Tibial nerve (tissue), 4 donors: ENCODE measurements at places on chromosomes 11 and 22. TPM values are rescaled to one million over a fixed set of nuclear protein-coding genes. Genes with fewer than 3 reads are reported as not detected.

LRRC75B gene
- 33.6 TPM for total RNA-seq

DTX4 gene
- 34.5 TPM for total RNA-seq

MUC2 gene
- total RNA-seq = not detected

ARHGAP8 gene
- total RNA-seq = 3.1 TPM

CRYBB3 gene
- total RNA-seq = not detected

ABCC8 gene
- 6.0 TPM for total RNA-seq

HYLS1 gene
- 0.59 TPM for total RNA-seq

BMAL1 gene
- 59.6 TPM for total RNA-seq

DNA sequence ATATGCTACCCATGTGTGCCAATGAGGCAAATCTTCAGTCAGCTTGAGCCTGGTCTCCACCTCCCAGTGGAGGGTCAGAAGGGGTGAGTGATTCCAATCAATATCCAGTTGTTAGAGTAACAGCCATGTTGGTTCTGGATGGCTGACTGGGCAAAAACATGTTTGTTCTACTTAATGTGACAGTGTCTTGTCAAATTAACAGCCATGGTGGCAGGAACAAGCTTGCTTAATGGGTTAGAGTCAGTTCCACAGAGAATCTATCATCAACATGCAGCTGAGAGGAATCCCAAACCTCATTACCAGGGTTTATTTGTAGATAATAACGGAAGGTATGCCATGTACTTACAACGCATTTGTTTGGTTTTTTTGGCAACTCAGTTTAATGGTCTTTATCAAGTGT, 133.2 kb downstream of the SLC17A6 start:
- H3K27ac ChIP-seq = no peak overlapping the region
- DNase-seq = no peak
- H3K36me3 ChIP-seq = no peaks in the 10 kb centered on the region
- no peak overlapping the region for H3K4me3 ChIP-seq

DNA sequence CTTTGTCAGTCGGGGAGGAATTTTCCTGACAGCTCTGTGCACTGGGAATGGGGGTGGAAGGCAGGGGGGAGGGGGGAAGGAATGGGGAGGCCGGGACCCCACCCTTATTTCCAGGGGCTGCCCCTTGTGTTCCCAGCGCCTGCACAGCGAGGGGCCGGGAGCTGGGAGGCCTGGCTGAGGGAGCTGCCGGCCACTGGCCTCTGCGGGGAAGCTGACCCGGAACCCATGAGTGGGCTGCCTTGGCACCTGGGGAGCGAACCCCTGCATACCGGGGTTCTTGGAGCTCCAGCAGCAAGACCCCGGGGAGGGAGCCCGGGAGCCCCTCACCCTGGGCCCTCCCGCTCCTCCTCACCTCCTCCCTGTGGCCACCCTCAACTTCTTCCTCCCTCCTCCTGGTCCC, 3.5 kb downstream of the H19 start:
- H3K4me1 ChIP-seq = no peaks in the 10 kb centered on the region
- DNase-seq = no peak
- H3K4me3 ChIP-seq = no peak overlapping the region
- no peaks in the 10 kb centered on the region for H3K36me3 ChIP-seq
- no peak overlapping the region for H3K27ac ChIP-seq

DNA sequence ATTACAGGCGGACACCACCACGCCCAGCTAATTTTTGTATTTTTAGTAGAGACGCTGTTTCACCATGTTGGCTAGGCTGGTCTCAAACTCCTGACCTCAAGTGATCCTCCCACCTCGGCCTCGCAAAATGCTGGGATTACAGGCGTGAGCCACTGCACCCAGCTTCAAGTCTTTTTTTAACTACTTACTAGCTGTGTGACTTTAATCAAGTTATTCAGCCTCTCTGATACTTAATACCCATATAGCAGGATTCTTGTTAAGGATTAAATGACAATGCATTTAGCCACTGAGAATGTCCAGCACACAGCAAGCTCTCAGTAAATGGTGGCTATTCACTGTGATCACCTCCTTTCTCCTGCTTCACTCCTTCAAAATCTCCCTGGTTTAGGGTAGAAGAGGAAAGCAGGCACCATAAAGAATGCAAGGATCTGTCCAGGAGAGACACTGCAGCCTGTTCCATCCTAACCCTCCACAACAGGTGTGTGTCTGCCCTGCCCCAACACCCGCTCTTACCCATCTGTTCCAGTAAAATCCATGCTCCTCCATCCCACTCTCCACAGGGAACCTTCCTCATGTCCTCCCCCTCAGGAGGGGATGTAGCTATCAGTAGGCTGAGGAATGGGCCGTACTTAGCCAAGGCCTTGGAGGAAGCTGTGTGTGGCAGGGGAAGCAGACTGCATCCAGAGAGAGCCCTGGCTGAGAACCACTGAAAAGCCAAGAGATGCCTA, 69.3 kb downstream of the MICAL3 start:
- H3K27me3 ChIP-seq = no peaks in the 10 kb centered on the region
- H3K27ac ChIP-seq = no peak overlapping the region
- H3K4me3 ChIP-seq = no peak overlapping the region
- no peaks in the 10 kb centered on the region for H3K4me1 ChIP-seq
- no peaks in the 10 kb centered on the region for H3K36me3 ChIP-seq

- no peak overlapping the region for H3K27ac ChIP-seq
- no peaks in the 10 kb centered on the region for H3K36me3 ChIP-seq
- no peak overlapping the region for H3K4me3 ChIP-seq
- no peak for DNase-seq
Observed at GRCh38 chr11:84218318-84218717, 932.2 kb upstream of the CCDC90B start.

GRCh38 chr11:64675450-64676260, 47.3 kb downstream of the NRXN2 start:
- H3K27me3 ChIP-seq = peaks cover 31% of the 10 kb centered on the region
- H3K4me1 ChIP-seq = peaks cover 14% of the 10 kb centered on the region
- DNase-seq = peak; percentile 42
- H3K36me3 ChIP-seq = no peaks in the 10 kb centered on the region
- H3K27ac ChIP-seq = no peak overlapping the region
- no peak overlapping the region for H3K4me3 ChIP-seq

DNA sequence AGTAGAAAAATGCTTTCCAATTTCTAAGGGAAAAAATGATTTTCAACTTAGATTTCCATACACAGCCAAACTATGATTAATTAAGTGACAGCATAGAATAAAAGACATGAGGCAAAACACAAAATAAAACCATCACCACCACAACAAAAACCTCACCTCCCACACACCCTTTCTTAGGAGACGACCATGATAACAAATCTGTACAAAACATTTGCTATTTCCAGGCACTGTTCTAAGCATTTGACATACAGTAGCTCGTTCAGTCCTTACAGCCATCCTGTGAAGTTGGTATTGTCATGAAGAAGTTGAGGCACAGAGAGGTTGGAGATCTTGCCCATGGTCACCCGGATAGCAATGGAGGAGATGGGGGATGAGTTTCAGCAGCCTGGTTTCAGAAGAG, 8.7 kb downstream of the SPI1 start:
- no peak for DNase-seq
- H3K27ac ChIP-seq = no peak overlapping the region
- no peaks in the 10 kb centered on the region for H3K36me3 ChIP-seq
- H3K27me3 ChIP-seq = no peaks in the 10 kb centered on the region

DNA sequence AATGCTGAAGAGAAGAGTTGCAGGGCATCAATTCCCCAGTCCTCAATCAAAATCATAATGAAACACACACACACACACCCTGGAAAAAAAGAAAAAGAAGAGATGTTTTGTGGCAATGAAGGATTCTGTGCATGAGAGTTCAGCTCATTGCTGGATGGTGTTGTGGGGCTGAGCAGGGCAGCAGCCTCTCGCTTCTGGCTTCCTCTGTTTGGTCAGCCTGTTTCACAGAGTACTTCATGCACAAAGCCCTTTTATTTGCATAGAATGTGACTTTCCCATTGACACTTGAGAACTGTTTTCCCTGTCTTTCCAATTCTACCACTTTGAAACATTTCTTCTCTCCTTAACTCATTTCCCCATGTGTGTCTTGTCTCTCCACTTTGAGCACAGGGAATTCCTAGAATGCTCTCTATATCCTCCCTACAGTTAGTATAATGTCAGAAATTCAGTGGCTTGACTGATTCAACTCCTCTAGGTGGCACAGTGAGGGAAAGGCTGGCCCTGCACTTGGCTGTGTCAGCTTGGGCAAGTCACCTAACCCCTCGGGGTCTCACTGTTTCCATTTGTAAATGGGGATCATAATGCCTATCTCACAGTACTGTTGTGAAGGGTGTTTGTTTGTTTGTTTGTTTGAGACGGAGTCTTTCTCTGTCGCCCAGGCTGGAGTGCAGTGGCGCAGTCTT, 25.4 kb upstream of the BSX start:
- no peak overlapping the region for H3K27ac ChIP-seq
- H3K27me3 ChIP-seq = no peaks in the 10 kb centered on the region
- H3K4me1 ChIP-seq = no peaks in the 10 kb centered on the region
- no peak for DNase-seq
- H3K4me3 ChIP-seq = no peak overlapping the region

DNA sequence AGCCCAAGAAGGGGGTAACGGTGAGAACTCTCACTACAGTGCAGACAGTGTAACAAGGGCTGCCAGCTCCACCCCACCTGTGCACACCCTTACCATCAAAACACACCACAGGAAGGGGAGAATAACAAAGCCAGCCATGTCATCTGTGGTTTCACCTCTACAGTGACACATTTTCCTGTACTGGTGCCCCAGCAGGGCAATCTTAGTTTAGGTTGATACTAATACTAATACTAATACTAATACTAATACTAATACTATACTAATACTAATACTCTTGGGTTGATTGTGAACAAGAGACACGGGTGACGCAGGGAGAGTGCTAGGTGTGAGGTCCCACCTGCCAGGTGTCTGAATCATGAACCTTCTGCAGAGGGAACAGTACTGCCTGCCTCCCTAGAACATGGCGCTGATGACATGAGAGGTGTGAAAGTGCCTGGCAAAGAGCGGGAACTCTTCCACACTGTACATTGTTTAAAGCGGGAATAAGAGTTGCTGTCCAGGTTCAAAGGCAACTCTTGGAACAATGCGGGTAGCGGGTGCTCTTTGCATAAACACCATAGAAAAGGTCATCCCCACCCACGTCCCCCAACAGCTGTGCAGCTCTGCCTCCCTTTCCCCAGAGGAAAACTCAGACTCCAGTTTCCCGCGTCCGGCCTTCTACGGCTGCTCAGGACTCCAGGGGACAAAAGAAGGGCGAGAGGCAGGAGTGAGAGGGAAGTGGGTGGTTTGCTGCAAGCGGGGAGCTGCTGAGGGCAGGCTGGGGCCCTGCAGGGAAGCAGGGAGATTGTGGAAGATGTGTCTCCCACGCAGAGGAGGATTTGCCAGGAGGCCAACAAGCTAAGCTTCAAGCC, 25.0 kb upstream of the TMPRSS4 start:
- no peak overlapping the region for H3K27ac ChIP-seq
- H3K27me3 ChIP-seq = no peaks in the 10 kb centered on the region
- no peak overlapping the region for H3K4me3 ChIP-seq
- no peaks in the 10 kb centered on the region for H3K36me3 ChIP-seq
- DNase-seq = no peak
- no peaks in the 10 kb centered on the region for H3K4me1 ChIP-seq

GRCh38 chr11:59172345-59173079, 580 bp downstream of the DTX4 start:
- H3K4me1 ChIP-seq = peaks cover 45% of the 10 kb centered on the region
- no peaks in the 10 kb centered on the region for H3K36me3 ChIP-seq
- no peaks in the 10 kb centered on the region for H3K27me3 ChIP-seq
- peak overlapping the region; percentile 68 for H3K4me3 ChIP-seq

- H3K27ac ChIP-seq = no peak overlapping the region
- no peaks in the 10 kb centered on the region for H3K36me3 ChIP-seq
- no peaks in the 10 kb centered on the region for H3K4me1 ChIP-seq
- DNase-seq = no peak
Observed at GRCh38 chr11:84408946-84409411, 1122.8 kb upstream of the CCDC90B start.

GRCh38 chr22:29336751-29337490, 21.4 kb upstream of the RASL10A start:
- H3K27ac ChIP-seq = no peak overlapping the region
- no peaks in the 10 kb centered on the region for H3K4me1 ChIP-seq
- no peak overlapping the region for H3K4me3 ChIP-seq
- no peaks in the 10 kb centered on the region for H3K36me3 ChIP-seq
- DNase-seq = no peak

DNA sequence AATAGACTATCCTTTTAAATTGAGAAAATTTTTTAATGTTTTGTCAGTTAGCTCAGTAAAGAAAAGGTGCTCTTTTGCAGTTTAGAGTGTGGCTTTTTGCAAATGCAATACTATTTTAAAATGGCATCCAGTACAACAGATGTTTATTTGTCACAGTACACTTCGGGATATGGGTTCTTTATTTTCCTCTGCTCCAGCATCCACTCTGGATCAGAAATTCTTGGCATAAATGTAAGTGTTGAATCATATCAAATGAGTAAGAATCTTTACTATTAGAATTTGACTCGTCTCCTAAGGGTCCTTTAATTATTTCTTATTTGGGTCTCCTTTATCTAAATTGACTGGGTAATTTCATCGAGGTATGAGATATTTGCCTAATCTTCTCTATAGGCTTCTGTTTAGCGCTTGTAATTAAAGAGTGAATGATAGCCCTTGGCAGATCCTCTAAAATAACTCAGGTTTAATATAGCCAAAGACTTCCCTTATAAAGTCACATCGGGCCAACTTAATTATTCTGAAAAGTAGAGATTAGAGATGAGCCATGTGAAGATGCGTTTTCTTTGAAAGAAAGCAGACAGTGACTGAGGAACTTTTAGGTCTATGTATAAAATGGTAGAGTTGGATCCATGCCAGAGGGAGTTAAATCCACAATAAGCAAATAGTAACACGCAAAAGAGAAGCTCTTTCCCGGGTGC, 132.7 kb downstream of the CASP12 start:
- no peak overlapping the region for H3K27ac ChIP-seq
- H3K27me3 ChIP-seq = no peaks in the 10 kb centered on the region
- H3K36me3 ChIP-seq = no peaks in the 10 kb centered on the region
- no peak overlapping the region for H3K4me3 ChIP-seq
- H3K4me1 ChIP-seq = no peaks in the 10 kb centered on the region

GRCh38 chr11:131279654-131280384, 90.6 kb upstream of the NTM start:
- H3K36me3 ChIP-seq = no peaks in the 10 kb centered on the region
- DNase-seq = no peak
- H3K27me3 ChIP-seq = no peaks in the 10 kb centered on the region
- H3K4me1 ChIP-seq = no peaks in the 10 kb centered on the region
- no peak overlapping the region for H3K4me3 ChIP-seq
